ENCODE measurements at places on chromosomes 5 and 9.

DNA sequence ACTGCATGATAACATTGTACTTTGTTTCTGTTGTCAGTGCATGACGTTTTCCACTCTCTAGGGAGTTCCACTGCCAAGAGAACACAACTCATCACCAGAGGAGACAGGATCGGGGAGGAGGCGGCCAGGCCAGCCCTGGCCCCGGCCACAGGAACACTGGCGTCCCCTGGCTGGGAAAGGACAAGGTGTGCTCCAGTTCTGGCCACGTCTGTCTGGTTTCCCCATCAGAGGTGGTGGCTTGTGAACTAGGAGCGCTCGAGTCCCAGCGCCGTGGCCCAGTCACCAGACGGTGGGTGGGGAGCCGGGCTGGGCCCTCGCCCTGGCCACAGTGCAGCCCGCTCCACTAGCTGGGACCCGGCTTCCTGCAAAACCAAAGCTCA lies 211.9 kb upstream of the IRX4 start:
- DNase-seq = no peak

GRCh38 chr5:10485142-10485795 lies 43.6 kb downstream of the ROPN1L start:
- no peak for DNase-seq

DNA sequence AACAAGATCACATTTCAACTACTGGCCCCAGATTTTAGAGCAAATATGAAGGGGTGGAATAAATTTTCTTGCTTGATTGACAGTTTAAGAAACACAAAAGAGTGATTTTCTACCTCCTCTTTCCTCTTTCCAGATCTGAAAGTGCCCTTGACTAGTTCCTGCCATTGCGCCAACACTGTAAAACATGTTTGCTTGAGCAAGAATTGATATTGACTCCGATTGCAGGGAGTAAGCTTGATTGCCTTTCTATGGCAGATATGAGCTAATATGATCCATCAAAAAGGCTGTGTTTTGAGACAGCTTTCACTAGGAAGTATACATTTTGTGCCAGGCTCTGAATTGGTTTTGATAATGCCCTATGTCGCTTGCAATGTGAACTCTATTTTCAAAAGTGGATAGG lies 508.8 kb downstream of the SEMA5A start:
- DNase-seq = no peak

DNA sequence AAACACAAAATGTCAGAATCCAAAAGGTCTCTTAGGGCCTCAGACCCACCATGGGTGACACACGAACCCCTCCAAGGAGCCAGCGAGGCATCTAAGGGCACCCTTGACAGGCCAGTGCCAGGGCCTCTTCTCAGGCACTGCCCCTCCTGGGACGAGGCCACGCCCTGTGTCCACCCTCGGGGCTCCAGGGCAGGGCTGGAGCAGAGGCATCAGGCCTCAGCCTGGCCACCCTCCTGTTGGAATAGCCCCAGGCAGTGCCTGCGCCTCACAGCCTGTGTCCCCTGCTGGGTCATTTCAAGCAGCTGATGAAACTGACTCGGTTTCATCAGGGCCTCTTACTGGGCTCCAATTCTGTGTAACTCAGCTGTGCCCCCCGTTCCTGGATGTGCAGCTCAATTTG lies 32.8 kb upstream of the SUSD3 start:
- DNase-seq = no peak

- peak; percentile 90 for DNase-seq
These were observed 8.1 kb downstream of the ARPC5L start for GRCh38 chr9:124869986-124870560.

GRCh38 chr5:143649937-143650621 lies 161.9 kb upstream of the HMHB1 start:
- no peak for DNase-seq

DNA sequence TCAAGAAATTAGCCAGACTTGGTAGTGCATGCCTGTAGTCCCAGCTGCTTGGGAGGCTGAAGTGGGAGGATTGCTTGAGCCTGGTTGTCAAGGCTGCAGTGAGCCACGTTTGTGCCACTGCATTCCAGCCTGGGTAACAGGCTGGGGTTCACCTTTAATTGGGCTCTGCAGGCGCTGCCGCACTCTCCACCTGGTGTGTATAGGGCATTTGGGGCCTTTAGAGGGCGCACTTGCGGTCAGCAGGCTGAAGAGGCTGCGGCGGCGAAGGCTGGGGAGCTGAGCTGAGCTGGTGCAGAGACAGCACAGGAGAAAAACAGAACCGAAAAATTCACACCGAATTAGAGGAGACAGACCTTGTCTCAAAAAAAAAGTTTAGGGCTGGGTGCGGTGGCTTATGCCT lies 31.2 kb downstream of the CDK7 start:
- no peak for DNase-seq

GRCh38 chr5:122385286-122385685 lies 73.2 kb downstream of the SNCAIP start:
- no peak for DNase-seq

DNA sequence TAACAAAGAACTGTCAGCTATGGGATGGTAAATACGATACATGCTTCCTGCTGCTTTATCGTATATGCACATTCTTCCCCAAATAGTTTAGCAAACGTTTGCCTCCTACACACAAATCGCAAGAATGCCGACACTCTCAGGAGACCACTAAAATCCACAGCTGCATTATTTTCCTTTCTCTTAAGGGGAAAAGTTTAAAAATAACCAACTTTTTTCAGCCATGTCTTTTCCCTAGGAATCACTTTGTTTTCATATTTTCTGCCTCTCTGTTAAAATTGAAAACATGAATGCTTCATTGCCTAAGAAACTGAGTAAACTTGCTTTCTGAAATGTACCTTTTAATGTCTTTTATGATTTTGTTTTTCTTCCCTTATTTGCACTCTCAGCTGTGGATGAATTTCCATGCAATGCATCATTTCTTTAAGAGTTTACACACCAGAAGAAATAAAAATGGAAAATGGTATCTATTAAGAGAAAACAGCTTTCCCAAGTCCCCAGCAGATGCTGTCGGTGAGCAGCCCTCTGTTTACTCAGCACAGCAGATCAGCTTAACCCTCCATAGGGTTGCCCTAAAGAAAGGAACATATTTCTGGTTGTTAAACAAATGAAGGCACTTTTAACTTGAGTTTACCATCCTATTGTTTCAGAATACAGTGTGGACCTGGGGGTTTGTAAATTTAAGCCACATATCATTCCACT lies 66.2 kb downstream of the IZUMO3 start:
- DNase-seq = no peak

GRCh38 chr9:91898451-91899218 lies 51.4 kb downstream of the ROR2 start:
- no peak for DNase-seq

DNA sequence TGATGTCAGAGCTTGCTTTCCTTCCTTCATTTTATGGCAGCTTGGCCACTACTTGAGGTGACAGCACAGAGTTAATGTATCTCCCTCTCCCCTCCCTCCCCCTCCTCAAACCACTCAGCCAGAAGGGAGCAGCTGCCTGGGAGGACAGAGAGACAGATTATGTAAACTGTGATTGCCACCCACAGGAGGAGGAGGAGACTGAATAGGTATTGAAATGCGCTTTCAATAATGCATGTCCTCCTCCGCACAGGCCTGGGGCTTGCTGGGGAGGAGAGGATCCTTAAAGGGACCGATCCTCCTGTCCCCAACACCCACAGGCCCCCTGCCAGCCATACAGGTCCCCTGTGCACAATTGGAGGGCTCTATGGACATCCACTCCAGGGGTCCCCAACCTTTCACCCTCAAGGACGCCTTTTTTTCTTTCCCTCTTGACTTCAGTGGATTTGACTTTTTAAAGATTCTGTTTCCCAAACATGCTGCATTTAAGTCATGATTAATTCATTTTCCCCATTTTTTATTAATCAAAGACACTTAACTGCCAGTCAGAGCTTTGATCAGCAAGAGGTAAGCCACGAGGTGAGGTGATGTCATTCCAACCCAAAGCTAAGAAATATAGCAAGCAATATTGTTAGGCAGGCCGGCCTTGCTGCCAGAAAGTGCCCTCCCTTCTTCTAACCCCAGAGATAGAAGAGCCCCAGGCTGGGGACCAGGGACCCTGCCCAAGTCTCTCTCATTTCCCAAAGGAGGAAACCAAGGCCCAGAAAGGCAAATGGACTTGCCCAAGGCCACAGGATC lies 47.5 kb upstream of the CPLX2 start:
- DNase-seq = no peak

DNA sequence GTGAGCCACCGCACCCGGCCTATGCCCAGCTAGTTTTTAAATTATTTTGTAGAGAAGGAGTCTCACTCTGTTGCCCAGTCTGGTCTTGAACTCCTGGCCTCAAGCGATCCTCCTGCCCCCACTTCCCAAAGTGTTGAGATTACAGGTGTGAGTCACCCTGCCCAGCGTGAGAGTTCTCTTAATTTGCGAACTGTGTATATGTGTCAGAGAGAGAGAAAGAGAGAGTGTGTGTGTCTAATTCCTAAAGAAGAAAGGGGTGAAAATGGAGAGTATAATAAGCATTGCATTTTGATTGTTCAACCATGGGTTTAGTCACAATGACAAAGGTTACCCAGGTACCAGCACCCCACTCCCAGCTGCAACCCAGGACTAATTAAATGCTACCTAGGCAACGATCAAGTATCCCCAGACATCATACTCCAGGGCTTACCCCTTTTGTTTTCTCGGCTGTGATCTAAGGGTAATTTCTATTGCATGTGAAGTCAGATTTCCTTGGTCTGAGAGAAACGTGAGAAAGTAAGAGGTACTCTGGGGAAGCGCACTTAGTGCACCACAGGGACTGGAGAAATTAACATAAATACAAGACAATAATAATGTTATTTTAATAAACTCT lies 16.6 kb downstream of the MAP1B start:
- DNase-seq = no peak

DNA sequence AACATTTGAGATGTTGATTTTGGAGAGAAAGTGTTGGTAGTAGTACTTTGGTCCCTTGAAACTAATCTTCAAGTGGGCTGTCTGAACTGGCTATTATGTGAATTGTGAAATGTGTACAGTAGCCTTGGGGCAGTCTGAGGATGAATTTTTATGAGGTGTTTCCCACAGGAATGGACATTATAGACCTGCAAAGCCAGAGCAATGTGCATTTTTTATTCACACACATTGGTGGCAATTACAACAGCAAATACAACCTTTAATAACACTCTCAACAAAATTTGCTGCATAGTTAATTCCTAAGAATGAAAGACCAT lies 147.0 kb downstream of the PAM start:
- no peak for DNase-seq

DNA sequence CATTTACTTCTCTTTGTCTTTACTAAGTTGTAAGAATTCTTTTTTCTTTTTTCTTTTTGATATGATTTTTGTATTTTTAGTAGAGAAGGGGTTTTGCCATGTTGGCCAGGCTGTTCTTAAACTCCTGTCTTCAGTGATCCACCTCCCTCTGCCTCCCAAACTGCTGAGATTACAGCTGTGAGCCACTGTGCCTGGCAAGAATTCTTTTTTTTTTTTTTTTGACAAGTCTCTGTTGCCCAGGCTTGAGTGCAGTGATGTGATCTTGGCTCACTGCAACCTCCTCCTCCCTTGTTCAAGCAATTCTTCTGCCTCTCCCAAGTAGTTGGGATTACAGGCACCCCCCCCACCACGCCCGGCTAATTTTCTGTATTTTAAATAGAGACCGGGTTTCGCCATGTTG lies 9.9 kb downstream of the NPM1 start:
- DNase-seq = no peak

DNA sequence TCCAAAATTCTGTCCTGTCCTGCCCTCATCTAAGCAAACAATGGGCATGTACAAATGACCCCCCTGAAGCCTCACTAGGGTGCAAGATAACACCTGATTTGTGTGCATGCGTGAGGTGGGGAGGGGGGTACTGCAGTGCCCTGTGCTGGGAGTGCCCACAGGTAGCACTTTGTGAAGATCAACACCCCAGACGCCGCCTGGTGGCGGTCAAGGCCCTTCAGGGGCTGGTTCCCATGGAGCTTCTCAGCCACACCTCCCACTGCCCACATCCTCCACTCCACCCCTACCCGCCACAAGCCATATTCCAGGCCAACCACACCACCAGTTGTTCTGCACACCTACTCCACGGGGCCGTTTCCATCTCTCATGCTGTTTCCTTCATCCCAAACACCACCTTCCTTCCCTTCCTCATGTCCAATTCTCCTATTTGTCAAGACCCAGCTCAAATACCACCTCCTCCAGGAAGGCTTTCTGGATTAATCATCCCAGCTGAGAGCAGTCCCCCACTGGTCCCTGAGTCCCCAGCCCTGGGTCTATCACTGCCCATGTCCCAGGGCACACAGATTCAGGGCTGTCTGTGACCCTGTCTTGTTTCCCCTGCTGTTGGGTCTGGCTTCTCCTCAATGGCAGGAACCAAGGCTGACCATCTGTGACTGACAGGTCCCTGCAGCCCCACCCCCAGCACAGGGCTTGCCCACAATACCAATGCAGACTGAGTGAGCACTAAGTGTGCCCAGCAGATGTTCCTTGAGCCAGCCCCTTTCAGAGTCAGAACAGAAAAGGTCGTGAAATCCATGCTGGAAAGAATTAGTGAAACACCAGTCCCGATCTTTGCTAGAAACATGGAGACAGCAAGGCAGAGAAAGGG lies 178.4 kb downstream of the PAX5 start:
- DNase-seq = no peak

DNA sequence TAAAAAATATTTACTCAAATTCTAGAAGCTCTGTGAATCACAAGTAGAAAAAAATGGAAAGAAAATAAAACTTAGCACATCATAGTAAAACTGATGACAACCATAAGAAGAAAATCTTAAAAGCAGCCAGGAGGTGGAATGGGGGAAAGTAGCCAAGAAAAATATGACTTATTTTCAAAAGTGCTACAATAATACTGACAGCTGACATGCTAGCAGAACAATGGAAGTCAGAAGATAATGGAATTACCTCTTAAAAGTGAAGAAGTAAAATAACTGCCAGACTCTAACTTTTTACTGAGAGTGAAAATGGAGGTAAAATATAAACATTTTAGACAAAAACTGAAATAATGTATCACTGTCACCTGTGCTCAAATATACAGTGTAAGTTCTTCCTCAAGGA lies 532.2 kb upstream of the SGCD start:
- no peak for DNase-seq

GRCh38 chr9:120592210-120592609 lies 12.2 kb upstream of the CDK5RAP2 start:
- DNase-seq = no peak

DNA sequence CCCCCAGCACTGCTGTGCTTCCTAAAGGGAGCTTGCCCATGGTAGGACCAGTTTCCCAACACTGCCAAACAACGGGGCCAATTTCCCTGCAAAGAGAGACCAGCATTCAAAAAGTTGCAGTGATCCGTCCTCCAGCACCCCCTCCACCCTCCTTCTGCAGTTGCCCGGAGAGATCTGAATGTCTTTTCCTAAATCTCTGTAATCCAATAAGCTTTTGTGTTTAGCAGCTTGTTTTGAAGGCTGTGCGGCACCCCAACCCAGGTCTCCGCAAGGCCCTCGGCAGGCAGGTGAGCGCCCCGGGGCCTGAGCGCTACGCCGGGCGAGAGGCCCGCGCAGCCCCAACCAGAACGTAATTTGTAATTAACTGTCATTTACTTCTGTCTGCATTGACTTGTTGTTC lies 366.9 kb upstream of the IRX2 start:
- no peak for DNase-seq

DNA sequence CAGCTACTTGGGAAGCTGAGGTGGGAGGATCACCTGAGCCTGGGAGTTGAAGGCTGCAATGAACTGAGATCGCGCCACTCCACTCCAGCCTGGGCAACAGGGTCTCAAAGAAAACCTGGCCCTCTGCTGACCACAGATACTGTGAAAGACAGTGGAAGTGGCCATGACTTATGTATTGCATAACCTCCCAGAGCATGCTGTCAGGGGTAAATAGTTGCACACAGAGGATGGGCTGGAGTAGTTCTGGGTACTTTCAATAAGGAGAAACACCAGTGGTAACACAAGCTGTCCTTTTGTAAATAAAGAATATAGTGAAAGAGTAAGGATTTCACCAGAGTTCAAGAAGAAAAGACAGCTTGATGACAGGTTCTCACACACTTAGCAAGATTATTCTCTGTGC lies 1.8 kb downstream of the ACER2 start:
- no peak for DNase-seq

Measured in stimulated activated CD4-positive, alpha-beta T cell treated with anti-CD3 and anti-CD28 coated beads, Interleukin-1b, Interleukin-23, amount 100 ng/mL, for 1 hour (primary cell).